ENCODE measurements at places on chromosomes 16 and 17.

DNA sequence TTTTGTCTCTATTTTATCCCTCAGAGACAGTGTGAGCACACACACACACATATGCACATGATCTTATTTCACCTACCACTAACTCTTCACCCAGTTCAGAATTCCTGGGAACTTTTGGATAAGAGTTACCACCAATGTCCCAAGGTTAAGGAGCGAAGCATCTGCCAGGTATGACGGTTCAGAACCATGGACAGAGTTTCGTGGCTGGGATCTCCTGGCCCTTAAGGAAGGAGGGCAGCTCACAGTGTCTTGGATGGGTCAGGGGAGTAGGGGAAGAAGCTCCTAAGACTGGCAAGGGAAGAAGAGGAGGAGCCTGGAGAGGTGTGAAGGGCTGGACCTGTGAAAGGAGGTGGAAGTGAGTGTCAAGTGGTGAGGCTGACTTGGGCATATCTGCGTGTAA, 23.0 kb upstream of the TMEM132E start:
- DNase-seq: no peak

DNA sequence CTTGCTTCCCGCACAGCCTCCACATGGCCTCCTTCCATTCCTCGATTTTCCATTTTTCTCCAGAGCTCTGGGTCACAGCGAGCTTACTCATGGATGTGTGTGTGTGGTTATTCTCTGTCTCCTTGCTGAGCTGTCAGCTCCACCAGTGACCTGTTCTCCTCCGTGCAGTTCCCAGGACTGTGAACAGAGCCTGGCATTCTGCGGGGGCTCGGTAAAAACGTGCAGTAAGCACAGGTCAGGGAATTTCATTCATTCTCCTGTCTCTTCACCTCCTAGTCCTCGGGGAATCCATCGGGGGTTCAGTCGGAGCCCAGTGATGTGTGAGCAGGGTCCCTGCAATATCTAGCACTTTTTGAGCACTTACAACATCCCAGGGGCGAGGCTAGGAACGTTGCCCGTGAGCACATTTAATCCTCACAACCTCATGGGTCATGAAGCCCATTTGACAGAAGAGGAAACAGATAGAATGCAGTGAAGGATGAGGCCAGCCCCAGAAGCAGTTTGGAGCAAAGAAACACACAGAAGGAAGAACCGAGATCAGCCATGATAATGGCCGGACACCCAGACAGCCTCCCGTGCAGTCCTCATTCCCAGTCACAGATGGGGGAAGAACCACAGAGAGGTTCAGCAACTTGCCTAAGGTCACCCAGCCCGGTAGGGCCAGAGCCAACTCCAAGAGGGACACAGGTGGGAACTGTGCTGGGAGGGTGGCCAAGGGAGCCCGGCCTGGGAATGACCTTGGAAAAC, 183.2 kb upstream of the GSE1 start:
- DNase-seq: no peak

DNA sequence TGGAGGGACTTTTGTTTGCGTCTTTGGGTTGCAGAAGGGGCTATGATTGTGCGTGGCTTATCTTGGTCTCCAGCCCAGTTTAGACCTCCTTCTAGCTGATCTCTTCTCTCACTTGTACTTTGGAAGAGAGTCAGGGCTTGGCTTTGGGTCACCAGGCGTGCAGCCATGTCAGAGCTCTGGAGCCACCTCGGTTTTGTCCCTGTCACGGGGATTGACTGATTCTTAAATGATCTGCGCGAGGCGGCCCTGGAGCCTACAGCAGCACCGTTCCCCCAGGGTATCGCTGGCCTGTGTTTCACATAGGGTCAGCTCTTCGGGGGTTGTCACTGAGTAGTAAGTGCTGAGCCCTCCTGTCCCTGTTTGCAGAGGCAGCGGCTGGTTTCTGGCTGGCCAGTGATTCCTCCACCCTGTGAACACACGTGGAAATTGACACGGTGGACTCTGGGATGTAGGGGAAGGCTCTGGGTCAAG, 209.8 kb upstream of the CHMP6 start:
- no peak for DNase-seq

DNA sequence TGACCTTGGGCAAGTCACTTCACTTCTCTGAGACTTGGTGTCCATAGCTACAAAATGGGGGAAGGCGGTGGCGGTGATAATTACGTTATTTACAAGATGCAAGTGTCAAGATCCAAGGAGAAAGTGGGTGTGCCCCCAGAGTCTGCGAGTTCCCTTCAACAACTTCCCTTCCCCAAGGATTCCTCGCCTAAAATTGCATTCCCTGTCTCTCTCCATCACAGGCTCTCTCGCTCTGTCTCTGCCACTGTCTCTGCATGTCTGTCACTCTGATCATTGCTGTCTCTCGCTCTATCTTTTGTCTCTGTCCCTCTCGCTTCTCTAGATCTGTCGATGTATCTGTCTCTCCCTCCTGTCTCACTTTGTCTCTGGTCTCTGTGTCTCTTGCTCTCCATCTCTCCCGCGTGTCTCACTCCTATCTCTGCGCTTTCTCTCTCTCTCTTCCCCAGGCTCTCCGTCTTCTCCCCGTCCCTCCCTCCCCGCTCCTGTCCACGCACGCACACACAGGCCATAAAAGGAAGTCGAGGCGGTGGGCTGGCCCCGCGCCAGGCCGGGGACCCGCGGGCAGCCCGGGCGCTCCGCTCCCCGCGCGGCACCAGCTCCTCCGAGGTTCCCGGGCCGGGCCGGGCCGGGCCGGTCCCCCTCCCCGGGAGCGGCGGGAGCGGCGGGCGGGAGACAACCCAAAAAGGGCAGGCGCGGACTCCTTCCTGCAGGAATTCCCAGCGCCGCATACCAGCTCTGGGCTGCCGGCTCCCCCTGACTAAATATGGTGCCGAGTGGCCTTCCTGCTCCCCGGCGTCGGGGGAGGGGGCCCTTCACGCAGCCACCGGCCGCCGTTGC, 1.1 kb upstream of the MYH11 start:
- DNase-seq: no peak

- DNase-seq: no peak
Observed at GRCh38 chr16:67764158-67764667, 42.1 kb downstream of the RANBP10 start.

- DNase-seq: peak; percentile 82
Observed at GRCh38 chr17:82301916-82302567, 15.4 kb downstream of the CD7 start.

GRCh38 chr17:16283705-16284104, 66.7 kb downstream of the PIGL start:
- DNase-seq: no peak

DNA sequence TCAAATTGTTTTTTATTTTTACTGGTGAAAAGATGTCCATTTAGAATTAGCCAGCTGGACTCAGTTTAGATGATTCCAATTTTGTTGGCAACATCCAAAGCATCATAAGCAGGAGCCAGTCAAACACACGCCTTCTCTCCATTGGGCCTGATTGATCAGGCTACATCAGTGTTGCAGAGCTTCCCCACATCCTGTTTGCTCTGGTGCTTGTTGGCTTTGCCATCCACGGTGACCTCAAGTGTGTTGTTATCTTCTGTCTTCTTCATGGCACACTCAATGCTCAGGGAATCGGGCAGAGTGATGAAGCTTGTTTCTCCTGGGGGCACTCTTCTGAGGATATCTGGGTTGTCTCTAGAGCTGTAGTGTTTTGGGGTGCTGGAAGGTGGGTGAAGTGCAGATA, 6.3 kb upstream of the NETO2 start:
- no peak for DNase-seq
